ENCODE measurements at places on chromosomes 4 and X. TPM values are rescaled to one million over a fixed set of nuclear protein-coding genes. Genes with fewer than 3 reads are reported as not detected.

Gene HAND2
- 79.9 TPM for total RNA-seq

Gene BEX1
- total RNA-seq, result 0.92 TPM

Gene USP26
- total RNA-seq, result not detected

Gene PCYT1B
- total RNA-seq, result 0.46 TPM

Gene CLCN4
- total RNA-seq, result 2.5 TPM

Gene ADGRG2
- under 0.01 TPM for total RNA-seq

Gene DMP1
- total RNA-seq, result not detected

Gene DIPK2B
- total RNA-seq, result not detected

Gene TKTL2
- total RNA-seq, result not detected

Gene GRPR
- under 0.01 TPM for total RNA-seq

Gene UBE2K
- total RNA-seq, result 13.9 TPM

Gene HSFX1
- total RNA-seq, result 0.37 TPM

Gene RBM46
- 0.09 TPM for total RNA-seq

Gene PAGE1
- total RNA-seq, result not detected

Gene NEK1
- total RNA-seq, result 7.4 TPM

Gene SYP
- 0.18 TPM for total RNA-seq

Gene ARHGAP36
- not detected for total RNA-seq

Gene PF4V1
- 51.0 TPM for total RNA-seq

Gene APLN
- 4.3 TPM for total RNA-seq

Gene AWAT1
- total RNA-seq, result not detected

Gene TCEAL7
- 37.3 TPM for total RNA-seq

Gene TDO2
- 0.92 TPM for total RNA-seq

Gene NAP1L2
- total RNA-seq, result 1.1 TPM

Gene MAPK10
- total RNA-seq, result 14.4 TPM

Gene OTUD5
- total RNA-seq, result 28.6 TPM

Gene IL13RA2
- total RNA-seq, result 440 TPM

Gene ASB5
- 2.4 TPM for total RNA-seq

Gene SH2D1A
- not detected for total RNA-seq

Gene SLC10A4
- not detected for total RNA-seq

Gene FGFR3
- total RNA-seq, result 1.6 TPM

Gene LDB2
- 44.7 TPM for total RNA-seq

Gene PRDM5
- total RNA-seq, result 17.7 TPM

Gene TRAM1L1
- 0.43 TPM for total RNA-seq

Gene PABPC4L
- total RNA-seq, result 1.5 TPM

Data from smooth muscle cell of bladder (primary cell).